ENCODE measurements at places on chromosomes 11 and 22.

- no peak for DNase-seq
Measured at GRCh38 chr22:46969491-46969890, 207.0 kb downstream of the TBC1D22A start.

DNA sequence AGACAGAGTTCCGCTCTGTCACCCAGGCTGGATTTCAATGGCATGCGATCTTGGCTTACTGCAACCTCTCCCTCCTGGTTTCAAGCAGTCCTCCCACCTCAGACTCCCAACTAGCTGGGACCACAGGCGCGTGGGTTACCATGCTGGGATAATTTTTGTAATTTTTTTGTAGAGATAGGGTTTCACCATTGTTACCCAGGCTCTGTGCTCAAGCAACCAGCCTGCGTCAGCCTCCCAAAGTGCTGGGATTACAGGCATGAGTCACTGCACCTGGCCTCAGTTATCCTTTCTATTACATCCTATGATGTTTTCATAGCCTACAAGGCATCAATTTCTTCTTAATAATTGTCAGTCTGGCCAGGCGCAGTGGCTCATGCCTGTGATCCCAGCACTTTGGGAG, 36.5 kb downstream of the LRRC74B start:
- no peak for DNase-seq

DNA sequence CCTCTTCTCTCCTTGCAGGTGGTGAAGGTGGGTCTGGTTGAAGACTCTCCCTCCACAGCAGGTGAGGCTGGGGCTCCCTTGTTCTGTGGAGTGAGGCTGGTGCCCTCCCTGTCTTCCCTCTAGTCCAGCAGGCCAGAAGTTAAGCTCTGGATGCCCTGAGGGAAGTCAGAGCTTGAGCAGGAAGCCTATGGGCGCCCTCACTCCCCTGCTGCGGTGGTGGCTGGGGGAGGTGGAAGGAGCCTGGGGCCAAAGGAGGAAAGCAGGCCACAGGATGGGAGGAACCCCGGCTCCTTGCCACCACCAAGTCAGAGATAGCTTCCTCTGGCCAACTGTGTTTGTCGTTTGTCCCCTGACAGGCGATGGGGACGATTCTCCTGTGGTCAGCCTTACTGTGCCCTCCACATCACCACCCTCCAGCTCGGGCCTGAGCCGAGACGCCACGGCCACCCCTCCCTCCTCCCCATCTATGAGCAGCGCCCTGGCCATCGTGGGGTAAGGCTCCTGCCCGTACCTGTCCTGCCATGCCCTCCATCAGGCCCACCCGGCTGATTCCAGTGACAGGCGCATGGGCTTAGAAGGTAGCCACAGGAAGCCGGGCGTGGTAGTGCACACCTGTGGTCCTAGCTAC, 29.5 kb upstream of the RAB1B start:
- DNase-seq, result no peak

- no peak for DNase-seq
Measured at GRCh38 chr11:125274309-125274708, 109.8 kb downstream of the PKNOX2 start.

DNA sequence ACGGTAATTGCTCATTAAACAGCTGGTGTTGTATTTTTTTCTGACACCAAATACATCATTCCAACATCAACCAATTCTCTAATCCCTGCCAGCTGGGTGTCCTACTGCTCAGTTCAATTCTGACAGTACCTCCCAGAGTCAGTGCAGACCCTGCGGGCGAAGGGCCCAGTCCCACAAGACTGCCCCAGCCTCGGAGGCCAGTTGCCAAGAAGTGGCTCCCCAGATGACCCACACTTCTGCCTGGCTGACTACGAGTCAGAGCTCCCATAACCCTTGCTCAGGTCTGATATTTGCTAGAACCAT, 147.2 kb downstream of the CTTN start:
- no peak for DNase-seq

DNA sequence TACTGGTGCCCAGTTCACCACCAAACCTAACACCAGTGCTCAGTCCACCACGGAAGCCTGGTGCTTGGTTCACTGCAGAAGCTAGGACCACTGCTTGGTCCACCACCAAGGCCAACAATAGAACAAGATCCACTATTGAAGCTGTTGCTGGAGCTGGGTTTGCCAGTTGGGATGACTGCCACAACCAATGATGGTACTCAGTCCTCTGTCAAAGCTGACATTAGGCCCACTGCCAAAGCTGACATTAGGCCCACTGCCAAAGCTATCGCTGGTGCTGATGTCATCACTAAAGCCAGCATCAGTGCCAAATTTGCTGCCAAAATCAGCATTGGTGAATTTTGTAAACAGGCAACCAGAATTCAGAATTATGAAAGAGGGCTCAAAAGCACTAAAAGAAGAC, 1850.2 kb upstream of the RAG2 start:
- DNase-seq, result no peak

- no peak for DNase-seq
Measured at GRCh38 chr22:17969701-17970113, 54.7 kb downstream of the MICAL3 start.

- DNase-seq, result no peak
Measured at GRCh38 chr11:131580476-131580875, 210.1 kb downstream of the NTM start.

DNA sequence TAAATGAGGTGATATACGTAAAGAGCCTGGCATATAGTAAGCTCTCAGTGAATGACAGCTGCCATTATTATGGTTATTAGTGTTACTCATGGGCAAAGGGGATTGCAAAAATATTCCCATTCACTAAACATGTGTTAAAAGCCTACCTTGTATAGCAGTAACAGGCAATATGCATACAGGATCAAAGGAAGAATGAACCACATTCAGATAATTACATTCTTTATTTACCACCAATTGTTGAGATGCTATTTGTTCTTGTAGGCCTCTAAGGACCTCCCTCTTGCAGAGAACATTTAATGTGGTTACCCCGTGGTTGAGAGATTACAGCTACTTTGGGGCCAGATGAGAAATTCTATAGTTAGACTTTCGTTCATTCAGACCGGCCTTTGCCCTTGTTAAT, 82.7 kb upstream of the DRD2 start:
- DNase-seq, result no peak

- DNase-seq, result no peak
Measured at GRCh38 chr11:6544921-6545850, 48.1 kb downstream of the DNHD1 start.

DNA sequence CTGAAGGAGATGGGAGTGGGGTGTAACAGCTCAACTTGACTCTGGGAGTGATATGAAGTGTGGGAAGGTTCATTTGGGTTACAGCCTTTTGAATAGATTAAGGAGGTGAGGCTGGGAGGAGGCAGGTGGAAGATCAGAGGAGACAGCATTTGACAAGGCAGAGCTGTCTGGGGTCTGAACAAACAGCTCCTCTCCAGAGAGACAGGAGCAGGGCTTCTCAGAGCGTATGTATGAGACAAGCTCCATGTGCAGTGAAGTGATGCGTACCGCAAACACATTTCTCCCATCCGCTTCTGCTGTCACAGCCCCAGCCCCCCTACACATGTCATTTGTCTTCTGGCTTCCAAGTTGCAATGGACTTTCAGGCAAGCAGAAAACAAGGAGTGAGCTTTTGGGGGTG, 137.1 kb upstream of the E2F8 start:
- DNase-seq, result no peak

DNA sequence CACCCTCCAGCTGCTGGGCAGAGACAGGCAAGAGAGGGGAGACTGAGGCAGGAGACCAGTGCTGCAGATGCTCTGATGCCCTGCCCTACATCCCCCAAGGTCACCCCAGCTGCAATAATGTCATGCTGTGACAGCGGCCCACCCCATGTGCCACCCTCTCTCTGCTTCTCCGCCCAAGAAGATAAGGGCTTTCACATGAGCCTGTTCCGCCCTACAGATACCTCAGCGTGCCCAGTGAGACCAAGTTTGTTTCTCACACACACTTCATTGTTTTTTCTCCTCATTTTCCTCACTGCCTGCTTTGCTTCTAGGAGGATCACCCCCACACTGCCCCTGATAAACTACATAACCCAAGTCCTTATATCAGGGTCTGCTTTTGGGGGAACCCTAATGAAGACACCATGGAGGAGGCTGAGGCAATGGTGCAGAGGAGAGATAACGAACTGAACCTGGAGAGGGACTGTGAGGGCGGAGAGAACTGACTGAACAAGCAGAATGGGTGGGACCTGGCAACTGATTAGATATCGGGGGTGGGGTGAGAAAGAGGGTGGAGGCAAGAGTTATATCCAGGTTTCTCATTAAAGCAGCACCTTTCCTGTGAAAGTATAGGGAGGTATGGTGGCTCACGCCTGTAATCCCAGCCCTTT, 37.5 kb upstream of the TSKU start:
- DNase-seq, result no peak

GRCh38 chr11:65133724-65134123, 595 bp downstream of the SYVN1 start:
- no peak for DNase-seq

DNA sequence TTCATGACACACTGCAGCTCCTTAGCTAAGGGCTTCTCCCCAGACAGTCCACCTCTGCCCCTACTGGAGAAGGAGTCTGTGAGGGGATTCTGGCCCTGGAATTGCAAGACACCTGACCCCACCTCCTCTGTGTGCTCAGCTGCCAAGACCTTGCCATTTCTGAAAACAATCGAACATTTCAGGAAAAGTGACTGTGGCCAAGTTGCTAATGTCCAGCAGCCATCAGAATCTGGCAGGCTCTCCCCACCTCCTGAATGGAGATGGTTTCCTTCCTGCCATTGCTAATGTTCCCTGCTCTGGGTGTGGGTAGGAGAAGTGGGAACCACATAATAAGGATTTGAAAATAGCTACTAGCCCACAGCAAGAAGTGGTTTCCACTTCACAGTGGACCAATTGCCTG, 127.2 kb upstream of the ALX4 start:
- DNase-seq, result no peak

- no peak for DNase-seq
Measured at GRCh38 chr11:66447012-66447411, 8.4 kb upstream of the MRPL11 start.

DNA sequence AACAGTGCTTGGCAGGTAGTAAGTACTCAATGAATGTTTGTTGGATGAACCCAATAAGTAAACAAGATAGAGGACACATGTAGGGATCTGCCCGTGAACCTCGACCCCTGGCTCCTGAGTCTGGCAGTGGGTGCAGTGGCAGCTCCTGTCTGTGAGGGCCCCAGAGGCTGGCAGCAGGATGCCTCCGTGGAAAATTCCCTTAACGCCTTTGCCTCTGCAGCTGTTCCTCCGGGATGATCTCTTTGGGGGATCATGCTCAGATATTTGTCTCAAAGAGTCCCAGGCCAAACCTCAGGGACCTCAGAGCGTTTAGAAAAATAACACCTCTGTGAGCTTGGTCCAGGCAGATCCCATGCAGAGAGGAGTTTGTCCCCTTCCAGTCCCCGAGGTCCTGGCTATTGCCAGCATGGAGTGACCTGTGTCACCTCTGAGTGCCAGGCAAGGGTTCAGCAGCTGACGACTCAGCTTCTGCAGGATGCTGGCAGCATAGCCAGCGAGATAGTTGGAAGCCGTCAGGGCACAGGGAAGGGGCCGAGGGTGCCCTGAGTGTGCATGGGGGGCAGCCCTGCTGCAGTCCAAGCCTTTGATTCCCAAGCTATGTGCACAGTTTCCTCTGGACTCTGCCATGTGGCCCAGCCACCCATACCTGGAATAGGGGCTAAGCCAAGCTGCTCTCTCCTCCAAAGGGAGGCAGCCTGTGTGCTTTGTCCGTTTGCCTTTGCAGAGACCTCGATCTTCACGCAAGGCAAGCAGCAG, 613 bp upstream of the MCHR1 start:
- no peak for DNase-seq

DNA sequence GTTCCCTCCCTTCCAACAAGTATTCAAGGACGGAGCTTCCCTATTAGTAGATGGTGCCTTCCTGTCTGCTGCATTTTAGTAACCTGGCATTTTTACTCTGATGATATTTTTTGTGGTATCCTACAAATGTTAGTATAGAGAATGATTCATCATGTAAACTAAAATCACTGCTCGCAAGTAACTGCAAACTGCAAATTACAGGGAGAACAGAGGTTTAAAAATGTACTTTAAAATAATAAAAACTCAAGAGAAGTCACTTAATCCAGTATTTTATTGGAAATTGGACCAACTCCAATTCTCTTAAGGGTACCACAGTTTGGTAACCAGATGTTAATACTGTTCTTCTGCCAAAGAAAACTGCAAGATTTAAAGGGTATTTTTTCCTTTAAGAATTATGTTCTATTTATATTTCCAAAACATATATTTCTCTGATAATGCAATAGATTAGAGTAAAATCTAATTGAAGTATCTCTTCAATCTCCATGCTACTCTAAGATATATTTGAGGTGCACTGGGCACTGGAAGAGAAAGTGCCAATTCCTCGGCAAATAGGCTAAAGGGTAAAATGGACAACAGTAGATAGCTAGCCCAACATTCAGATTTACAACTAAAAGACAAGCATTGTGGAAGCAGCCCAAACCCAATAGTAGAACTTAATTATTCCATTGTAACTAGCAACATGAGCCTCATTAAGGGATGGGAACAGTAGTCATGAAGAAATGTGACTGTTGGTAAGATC, 298.0 kb downstream of the TTC28 start:
- DNase-seq, result no peak

DNA sequence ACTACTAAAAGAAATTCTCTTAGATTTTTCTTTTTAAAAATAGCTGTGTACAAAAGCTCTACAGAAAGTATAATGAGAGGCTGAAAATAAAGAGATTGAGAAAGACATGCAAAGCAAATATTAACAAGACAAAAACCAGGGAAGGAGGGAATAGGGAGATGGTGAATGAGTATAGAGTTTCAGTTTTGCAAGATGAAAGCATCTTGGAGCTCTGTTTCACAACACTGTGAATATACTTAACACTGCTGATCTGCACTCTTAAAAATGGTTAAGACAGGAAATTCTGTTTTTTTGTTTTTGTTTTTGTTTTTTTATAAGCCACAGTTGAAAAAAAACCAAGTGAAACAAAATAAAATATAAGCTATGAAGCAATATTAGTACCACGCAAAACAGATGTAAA, 5.5 kb downstream of the TMEM218 start:
- DNase-seq, result no peak

GRCh38 chr11:122202161-122202950, 86.3 kb upstream of the BLID start:
- no peak for DNase-seq

- DNase-seq, result no peak
Measured at GRCh38 chr11:118620529-118621070, 13.2 kb downstream of the PHLDB1 start.

DNA sequence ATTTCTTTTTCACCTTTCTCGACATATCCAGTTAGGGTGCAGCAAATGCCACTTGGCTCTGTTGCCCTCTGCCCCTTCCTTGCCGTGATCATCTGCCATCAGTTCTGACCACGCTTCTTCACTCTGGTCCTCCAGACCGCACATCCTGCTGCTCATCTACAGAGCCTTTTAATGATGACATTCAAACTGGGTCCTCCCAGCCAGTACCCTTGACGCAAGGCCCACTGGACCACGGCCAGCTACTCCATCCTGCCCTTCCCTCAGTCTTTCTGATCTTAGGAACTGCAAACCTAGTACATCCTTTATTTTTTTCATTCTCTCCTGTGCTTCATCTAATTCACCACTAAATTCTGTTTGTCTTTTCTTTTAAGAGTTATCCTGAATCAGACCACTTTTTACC, 551.8 kb downstream of the NTM start:
- no peak for DNase-seq
